ENCODE measurements at places on chromosomes 6 and 20.
A peak's percentile ranks its signal among the peaks of the same experiment; 100 is the strongest.

DNA sequence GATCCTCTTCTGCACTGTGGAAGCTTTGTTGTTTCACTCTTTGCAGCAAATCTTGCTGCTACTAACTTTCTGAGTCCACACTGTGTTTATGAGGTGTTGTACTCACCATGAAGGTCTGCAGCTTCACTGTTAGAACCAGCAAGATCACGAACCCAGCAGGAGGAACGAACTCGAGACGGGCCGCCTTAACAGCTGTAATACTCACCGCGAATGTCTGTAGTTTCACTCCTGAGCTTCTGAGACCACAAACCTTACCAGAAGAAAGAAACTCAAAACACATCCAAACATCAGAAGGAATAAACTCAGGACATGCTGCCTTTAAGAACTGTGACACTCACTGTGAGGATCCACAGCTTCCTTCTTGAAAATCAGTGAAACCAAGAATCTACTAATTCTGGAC lies 48.1 kb upstream of the MBOAT1 start:
- no peak for DNase-seq

DNA sequence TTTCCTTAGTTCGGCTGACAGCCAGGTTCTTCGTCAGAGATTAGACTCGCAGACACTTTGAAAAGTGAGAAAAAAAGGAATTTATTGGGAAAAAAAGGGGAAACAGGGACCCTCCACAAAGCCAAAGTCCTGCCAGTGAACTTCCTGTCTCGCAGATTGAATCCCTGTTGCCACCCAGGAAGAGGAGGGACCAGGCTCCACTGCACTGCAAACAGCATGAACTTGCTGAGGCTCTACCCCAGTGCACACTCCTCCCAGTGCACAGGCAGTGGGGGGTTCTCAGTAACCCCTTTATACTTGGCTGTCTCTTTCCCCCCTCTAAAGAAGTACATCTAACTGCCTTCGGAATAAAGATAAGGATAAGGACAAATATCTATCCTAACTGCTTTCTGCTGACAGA lies 959.0 kb downstream of the GRIK2 start:
- no peak for DNase-seq

DNA sequence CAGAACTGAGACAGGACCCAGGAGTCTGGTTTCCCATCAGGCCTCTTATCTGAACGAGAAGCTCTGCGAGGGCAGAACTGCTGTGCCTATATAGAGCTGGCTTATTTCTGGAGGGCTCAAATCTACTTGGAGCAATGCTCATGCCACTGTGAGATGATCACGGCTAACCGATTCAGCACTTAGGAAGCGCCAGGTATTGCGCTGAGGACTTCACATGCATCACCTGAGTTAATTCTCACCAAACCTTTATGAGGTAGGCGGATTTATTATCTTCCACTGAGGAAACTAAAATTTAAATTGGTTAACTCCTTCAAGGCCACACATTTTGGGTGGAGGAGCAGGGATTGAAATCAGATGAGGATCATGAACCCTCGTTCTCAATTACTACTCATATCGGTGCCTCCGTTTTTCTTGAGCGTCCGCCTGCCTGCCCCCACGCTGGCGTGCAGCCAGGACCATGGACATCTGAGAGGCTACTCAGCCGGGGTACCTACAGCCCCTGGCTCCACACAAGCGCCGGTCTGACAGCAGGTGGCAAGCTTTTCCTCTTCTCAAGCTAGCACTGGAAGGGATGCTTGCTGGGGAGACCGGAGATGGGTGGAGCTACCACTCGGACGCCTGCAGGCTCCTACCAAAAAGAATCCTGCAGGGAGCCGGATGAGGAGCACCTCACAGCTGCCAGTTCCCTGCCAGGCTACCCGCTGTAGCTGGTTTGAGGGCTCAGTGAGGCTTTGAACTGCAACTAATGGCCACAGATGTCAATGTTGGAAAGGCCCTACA lies 1.0 kb upstream of the PCIF1 start:
- DNase-seq: peak; percentile 84

GRCh38 chr20:53795170-53795569 lies 201.5 kb upstream of the ZNF217 start:
- no peak for DNase-seq
